ENCODE measurements at places on chromosomes 11 and 22.

DNA sequence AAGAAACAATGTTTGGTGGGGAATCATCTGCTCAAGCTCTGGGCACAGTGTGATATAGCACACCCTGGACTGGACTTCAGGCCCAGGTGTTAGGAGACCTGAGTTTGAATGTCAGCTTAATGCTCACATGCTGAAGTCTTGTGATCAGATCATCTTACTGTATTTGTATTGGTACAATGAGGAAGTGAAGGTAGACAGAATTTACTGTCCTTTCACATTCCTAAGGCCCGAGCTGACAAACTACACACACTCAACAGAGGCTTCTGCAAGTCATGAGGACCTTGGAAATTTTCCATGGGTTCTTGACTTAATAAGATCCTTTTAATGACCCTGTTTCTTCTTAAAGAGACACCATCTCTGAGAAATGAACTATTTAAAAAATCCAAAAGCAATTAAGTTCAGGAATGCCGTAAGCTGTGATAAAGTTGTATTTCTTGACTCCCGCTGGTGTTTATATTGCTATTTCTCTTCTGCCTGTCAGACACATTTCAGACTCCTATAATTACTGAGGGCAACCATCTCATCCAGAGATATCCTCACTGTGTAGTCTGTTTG, 802.0 kb downstream of the DLG2 start:
- DNase-seq, result no peak

GRCh38 chr11:109267293-109268095, 154.5 kb upstream of the C11orf87 start:
- DNase-seq, result no peak

- DNase-seq, result no peak
These were observed 15.7 kb downstream of the ZNF214 start for GRCh38 chr11:7004482-7004881.

- DNase-seq, result no peak
These were observed 43.3 kb downstream of the ENDOD1 start for GRCh38 chr11:95132956-95133355.

DNA sequence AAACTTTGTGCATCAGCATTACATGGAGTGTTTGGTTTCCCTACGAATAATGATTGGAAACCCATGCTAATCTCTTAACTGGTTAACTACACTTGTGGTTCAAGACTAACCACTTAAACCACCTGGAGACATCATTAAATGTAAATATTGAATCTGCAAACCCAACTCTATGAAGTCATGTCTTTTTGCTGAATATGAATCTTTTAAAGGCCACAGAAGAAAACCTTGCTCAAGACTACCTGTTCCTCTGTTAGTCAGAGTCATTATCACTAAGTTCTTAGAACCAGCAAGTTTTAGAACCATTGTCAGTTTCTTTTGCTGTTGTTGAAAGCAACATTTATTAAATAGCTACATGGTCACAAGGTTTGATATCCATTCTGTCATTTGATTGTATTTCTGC, 70.7 kb downstream of the SIK2 start:
- DNase-seq, result no peak
